ENCODE measurements at places on chromosomes 6 and 20.

GRCh38 chr6:75926293-75927168 is 145.9 kb downstream of the IMPG1 start:
- DNase-seq: no peak

DNA sequence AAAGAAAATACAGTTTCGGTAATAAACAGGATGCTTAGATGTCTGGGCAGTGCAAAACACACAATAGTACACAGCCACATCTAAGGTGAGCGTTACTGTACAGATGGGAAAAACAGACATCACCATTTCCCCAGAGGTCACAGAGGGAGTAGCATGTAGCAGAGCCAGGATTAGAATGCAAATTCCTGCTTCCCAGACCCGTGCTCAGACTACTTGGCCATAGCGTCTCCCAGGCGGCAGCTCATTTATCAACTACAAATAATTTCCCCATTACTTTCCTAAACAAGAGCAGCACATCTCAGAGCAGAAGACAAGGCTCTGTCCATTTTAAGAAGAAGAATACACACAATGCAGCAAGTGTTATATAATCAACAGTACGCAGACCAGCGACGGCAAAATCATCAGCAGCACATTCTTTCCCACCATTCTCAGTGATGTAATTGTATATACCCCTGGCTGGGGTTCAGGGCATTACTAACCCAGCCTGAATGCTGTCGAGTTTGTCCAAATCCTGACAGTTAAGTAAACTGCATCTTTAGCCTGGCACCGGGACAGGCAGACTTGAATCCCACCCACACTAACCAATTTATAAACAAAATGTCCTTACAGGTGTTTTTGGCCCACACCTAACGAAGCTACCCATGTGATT is 61.9 kb downstream of the CNKSR3 start:
- peak; percentile 37 for DNase-seq

GRCh38 chr6:64890609-64891008 is 816.4 kb downstream of the EYS start:
- no peak for DNase-seq

DNA sequence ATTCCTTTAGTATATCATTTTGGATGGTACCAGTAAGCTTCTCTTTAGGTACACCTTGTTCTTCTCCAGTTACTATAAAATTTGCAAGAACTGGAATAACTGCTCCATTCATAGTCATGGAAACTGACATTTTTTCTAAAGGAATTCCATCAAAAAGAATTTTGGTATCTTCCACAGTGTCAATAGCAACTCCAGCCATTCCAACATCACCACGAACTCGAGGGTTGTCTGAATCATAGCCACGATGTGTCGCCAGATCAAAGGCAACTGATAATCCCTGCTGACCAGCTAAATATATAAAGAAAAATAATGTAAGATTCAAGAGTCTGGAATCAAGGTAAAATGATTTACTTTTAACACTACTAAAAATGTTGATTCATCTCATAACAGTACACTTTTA is 5.3 kb downstream of the MMUT start:
- no peak for DNase-seq

DNA sequence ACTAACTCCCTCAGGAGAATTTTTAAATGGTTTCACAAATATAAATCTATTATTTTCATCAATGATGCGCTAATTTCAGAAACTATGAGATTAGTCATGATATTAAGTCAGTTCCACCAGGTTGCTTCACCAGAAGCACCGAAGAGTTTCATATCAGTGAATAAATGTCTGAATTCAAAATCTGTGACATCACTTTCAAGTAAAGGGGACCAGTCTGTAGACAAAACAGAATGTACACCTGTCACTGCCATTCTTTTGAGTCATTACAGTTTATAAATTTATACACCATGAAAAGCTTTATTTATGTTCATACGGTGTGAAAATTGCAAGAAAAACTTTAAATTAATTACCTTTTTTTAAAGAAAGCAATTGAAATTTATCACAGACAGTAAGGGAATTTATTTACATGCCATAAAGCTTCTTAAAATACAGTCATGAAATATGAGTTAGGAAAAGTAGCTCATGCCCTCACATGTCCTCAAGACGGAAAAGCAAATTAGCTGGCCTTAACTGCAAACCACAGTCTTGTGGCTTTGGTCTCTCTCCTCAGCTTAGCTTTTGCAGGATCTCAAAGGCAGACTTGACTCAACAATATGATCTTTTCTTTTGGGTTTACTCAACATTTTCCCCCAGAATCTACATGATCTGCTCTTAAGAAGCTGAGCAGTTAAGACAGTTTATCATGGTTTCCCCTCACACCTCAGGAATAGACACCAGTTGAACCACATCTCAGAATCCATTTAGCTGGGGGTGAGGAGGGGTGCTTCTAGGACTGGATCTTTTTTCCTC is 177.7 kb upstream of the MCHR2 start:
- no peak for DNase-seq

GRCh38 chr6:22036275-22036674 is 260.6 kb downstream of the PRL start:
- peak; percentile 85 for DNase-seq

DNA sequence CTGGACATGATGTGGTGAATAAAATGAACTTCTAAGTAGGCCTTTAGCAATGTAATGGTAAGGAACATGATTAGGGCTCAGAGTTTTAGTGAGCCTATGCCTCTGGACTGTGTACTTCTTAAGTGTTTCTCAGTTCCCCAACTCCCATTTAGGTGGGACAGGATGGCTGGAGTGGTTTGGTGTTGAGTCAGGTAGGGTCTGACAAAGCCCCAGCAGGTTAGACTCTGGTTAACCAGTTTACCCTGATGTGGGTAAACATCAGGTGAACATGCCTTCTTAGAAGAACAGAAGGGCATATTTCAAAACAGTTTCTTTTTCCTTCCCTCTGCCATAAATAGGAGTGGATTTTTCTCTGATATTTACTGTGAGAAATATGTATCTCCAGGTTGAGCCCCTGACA is 1548.7 kb downstream of the GRIK2 start:
- no peak for DNase-seq

- DNase-seq: no peak
These were observed 592.5 kb upstream of the GJE1 start for GRCh38 chr6:141540207-141540606.

GRCh38 chr20:4898282-4899244 is 102.7 kb downstream of the SLC23A2 start:
- DNase-seq: peak; percentile 75

- DNase-seq: no peak
These were observed 38.9 kb downstream of the ORC3 start for GRCh38 chr6:87628881-87629280.

- DNase-seq: no peak
These were observed 50.9 kb downstream of the NUDT3 start for GRCh38 chr6:34341481-34341971.

GRCh38 chr6:136607204-136607931 is 57.1 kb upstream of the MAP7 start:
- DNase-seq: no peak

DNA sequence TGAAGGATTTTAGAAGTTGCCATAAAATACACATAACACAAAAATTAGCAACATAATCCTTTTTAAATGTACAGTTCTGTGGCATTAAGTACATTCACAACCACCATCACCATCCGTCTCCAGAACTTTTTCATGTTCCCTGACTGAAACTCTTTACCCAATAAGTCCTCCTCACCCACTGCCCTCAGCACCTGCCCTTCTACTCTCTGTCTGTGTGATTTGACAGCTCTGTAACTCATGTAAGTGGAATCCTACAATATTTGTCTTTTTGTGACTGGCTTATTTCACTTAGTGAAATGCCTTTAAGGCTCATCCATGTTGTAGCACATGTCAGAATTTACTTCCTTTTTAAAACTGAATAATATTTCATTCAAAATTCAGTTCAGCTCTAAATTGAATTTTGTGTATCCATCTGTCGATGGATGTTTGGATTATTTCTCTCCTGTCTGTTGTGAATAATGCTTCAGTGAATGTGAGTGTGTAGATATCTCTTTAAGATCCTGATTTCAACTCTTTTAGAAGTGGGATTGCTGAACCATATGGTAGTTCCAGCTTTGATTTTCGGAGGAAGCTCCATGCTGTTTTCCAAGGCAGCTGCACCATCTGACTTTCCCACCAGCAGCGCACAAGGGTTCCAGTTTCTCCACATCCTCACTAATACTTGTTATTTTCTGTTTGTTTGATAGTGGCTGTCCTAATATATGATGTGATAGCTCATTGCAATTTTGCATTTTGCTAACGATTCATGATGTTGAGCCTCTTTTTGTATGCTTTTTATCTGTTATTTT is 4.2 kb downstream of the ENTPD6 start:
- no peak for DNase-seq

DNA sequence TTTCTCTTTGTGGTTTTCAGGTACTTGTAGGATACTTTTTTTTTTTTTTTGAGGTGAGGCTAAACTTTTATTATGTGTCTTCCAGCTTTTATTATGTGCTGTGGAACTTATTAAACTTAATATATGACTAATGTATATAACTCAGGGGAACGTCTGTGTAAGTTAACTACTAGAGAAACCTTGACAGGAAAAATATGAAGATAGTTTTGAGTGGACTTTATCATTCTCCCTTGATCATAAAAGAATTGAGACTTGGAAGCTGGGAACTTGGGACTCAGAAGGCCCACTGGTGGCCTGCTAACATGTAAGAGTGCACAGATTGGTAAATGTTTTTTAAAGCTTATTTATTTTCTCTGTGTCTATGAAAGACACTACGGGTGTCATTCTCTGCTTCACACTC is 73.1 kb downstream of the CARMIL1 start:
- no peak for DNase-seq

DNA sequence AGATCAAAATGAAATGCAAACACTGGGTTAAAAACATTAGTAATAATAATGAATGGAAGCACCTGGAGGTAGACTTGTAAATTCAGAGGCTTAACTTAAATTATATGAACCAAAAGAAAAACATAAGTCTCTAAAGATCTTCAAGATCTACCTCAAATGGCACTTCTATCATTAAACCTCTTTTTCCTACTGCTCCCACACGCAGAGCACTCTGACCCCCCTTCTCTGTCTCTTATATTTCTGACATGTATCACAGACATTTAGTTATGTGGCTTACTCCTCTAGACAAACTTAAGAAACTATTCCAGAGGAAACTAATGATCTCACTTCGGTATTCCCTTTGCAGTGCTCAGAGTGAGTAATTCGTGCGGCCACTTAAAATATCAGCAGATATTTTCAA is 1.1 kb downstream of the TBC1D32 start:
- no peak for DNase-seq

GRCh38 chr20:31472395-31473330 is 2.3 kb downstream of the DEFB124 start:
- no peak for DNase-seq

- no peak for DNase-seq
These were observed 126.9 kb upstream of the BMP5 start for GRCh38 chr6:56002336-56002735.

- DNase-seq: no peak
These were observed 40.1 kb upstream of the TFAP2C start for GRCh38 chr20:56588996-56589395.

- no peak for DNase-seq
These were observed 23.9 kb downstream of the ZNF337 start for GRCh38 chr20:25672659-25673235.

DNA sequence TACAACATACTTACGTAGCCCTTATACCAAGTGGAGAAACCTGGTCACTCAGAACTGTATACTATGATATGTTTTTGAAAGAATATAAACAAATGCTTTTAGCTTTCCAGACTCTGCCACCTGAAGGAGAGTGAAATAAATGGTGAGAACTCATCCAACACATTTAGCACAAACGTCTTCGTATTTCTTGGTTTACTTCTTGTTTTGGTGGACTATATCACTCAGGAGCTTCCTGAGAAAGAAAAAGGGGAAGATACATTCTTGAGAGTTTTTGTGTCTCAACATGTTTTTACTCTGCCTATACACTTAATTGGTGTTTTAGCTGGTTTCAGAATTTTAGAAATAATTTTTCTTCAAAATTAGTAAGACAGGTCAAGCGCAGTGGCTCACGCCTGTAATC is 19.4 kb upstream of the CTAGE9 start:
- DNase-seq: no peak

DNA sequence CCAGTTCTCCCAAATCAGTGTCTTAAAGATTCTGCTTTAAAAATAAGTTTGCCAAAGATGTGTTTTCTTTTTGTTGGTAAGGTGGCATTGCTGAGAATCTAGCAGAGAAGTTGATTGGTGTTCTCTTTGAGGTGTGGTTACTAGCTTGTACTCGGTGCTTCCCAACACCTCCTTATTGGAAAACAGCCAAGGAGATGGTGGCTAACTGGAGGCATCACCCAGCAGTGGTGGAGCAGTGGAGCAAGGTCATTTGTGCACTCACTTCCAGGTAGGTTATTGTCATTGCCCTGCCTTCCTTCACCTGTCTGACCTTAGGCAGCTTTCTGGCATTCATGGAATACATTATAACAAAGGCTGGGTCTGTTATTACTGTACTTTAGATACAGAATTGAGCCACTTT is 26.7 kb downstream of the RALGAPB start:
- no peak for DNase-seq

Measured in hepatocyte (in vitro differentiated cells).